ENCODE measurements at places on chromosomes 5 and 9.

DNA sequence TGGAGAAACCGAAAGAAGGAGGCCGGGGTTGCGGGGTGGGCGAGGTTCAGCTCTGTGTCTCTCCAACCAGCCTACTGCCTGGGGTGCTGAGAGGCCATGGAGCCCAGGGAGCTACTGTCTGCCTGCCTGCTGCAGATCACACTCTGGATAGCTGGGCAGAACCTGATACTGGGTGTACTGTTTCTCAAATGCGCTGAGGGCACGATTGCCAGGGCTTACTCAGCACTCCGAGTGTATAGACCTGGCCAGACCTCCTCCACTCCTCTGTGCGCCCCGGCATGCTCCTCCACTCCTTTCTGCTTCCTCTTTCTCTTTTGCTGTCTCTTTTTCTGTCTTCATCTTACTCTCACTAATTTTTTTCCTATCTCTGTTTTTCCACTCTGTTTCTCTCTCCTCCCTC is 215.1 kb downstream of the PAPPA start:
- DNase-seq, result no peak

DNA sequence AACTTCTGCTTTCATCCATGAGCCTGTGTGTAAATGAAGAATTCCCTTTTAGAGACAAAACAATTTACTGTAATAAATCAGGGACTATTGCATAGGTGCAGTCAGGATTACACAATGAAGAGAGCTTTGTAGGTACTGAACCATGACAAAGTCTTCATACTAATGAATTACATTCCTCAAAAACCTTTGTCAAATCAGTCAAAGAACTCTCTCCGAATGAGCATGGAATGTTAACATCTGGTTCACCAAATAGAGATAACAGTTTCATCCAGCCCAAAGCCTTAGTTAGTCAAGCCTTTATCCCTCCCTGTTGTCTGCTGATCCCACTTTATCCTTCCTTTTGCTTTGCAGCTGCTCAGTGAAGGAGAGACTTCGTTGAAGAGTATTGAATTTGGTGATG is 62.9 kb upstream of the DMRTA1 start:
- DNase-seq, result no peak

- no peak for DNase-seq
These were observed 1.4 kb downstream of the TMEFF1 start for GRCh38 chr9:100474082-100474923.

DNA sequence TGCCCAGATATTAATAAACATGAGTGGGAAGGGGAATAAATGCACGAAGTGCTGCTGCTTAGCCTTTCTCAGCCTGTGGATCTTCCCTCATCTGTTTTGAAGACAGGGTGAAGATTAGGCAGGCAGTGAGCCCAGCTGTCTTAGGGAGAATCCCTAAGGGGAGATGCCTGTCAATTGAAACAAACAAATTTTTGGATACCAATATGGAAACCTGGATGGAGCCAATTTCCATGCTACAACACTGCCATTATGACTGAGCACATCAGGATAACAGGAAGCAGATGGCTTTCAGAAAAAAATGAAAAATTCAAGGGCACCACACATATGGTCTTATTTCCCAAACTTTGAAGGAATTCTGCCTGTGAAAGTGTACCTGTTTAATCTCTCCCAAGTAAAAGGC is 80.3 kb downstream of the HMHB1 start:
- DNase-seq, result no peak

- DNase-seq, result no peak
These were observed 151.3 kb downstream of the SAXO1 start for GRCh38 chr9:18881758-18882157.

DNA sequence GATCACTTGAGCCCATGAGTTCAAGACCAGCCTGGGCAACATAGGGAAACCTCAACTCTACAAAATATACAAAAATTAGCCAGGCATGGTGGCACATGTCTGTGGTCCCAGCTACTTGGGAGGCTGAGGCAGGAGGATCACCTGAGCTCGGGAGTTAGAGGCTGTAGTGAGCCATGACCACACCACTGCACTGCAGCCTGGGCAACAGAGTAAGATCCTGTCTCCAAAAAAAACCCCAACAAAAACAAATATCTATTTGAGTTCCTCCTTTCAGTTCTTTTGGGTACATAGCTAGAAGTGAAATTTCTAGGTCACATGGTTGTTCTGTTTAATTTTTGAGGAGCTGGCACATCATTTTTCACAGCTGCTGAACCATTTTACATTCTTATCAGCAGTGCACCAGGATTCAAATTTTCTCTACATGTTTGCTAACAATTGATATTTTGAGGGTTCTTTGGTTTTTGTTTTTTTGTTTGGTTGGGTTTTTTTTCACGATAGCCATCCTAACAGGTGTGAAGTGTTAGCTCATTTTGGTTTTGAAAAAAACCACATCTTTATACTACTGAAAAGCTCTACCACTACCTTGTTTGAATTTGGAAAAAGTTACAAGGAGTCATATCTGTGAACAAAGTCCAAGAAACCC is 176.9 kb upstream of the SLC12A2 start:
- DNase-seq, result no peak

- no peak for DNase-seq
These were observed 51.6 kb downstream of the AHRR start for GRCh38 chr5:372996-373709.

DNA sequence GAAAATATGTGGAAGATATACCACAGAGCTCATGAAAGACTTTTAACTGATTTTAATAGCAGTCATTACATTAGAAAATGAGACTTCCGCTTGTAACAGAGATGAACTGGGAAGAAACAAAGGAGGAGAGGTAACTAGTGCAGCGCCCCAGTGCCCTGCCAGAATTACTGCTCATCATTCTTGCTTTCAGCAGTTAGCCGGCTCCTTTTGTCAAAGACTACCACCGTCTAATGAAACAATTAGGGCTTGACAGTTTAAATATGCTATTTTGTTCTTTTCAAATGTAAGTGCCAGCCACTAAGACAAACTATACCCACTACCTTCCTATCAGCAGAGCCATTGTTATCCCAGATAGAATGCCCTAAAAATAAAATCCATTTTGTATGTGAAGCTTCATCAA is 328.4 kb downstream of the EFNA5 start:
- no peak for DNase-seq

- no peak for DNase-seq
These were observed 27.7 kb downstream of the LHX3 start for GRCh38 chr9:136177224-136177623.

DNA sequence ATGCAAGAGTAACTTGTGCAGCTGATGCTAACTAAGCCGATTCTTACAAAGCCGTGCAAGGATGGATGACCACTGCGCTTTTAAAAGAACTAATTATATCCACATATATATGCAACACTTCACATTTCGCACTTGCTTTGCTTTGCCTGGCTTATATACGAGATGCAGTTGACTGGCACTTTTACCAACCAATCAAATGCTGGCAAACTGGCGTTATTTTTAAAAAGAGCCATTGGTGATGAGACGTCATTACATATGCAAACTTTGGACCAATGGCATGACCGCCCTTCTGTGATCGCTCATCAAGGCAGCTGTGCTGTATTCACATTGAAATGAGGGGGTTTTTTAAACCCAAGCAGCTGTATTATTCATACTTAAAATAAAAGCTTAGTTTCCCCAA is 1147.7 kb upstream of the WWC1 start:
- DNase-seq, result no peak

GRCh38 chr5:177594071-177594470 is 2.1 kb downstream of the TMED9 start:
- DNase-seq, result no peak

GRCh38 chr5:135821802-135822201 is 12.7 kb upstream of the SLC25A48 start:
- DNase-seq, result no peak

- DNase-seq, result no peak
These were observed 313.1 kb upstream of the PIK3R1 start for GRCh38 chr5:67902497-67902830.

DNA sequence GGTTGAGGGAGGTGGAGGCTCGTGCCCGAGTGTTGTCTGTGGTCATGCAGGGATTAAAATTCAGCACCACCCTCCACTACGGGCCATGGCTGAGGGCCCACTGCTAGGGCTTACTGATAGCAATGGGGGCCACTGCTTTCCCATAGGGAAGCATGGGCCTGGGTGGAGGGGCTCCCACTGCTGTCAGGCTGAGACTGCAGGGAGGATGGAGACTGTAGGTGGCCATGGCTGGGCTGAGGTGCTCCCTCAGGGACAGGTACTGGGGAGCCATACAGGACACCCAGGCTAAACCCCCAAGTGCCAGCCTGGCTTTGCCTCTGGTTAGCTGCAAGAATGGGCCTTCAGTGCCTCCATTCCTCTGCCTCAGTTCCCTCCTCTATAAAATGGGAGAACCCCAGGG is 26.1 kb downstream of the FAM163B start:
- no peak for DNase-seq

DNA sequence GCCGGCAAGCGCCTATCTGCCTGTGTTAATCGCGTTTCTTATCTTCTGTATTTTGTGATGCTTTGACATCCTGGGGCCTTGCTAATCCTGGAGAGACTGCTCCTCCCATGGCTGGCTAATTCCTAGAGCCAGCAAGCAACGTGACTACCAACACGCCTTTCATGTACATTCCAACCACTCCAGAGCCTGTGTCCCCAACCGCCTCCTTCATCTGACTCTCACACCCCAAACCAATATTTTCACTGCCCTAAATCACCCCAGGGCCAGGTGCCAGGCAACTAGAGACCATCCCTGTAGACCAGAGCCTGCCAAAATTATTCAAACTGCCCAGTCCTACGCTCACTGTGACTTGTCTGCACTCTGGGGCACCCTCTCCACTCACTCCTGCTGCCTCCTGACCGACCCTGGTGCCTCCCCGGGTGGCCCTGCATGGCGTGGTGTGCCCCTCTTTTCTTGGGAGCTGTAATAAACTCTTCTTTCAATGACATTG is 50.5 kb upstream of the COL5A1 start:
- no peak for DNase-seq

GRCh38 chr9:85431339-85432102 is 310.2 kb downstream of the AGTPBP1 start:
- no peak for DNase-seq

- DNase-seq, result no peak
These were observed 267.6 kb downstream of the FAM170A start for GRCh38 chr5:119896826-119897536.

- DNase-seq, result peak; percentile 23
These were observed at the start of gene TRIM14 for GRCh38 chr9:98118640-98119601. TRIM14 (minus strand) TSS chr9:98119222; CDS start chr9:98119188, 34 bp downstream.

- no peak for DNase-seq
These were observed 198.3 kb downstream of the KCTD16 start for GRCh38 chr5:144369006-144369405.

Measured in activated CD8-positive, alpha-beta memory T cell treated with anti-CD3 and anti-CD28 coated beads for 4 hours (primary cell).